NCI-H510A (cell line): ENCODE measurements at places on chromosomes 5 and 9.

DNA sequence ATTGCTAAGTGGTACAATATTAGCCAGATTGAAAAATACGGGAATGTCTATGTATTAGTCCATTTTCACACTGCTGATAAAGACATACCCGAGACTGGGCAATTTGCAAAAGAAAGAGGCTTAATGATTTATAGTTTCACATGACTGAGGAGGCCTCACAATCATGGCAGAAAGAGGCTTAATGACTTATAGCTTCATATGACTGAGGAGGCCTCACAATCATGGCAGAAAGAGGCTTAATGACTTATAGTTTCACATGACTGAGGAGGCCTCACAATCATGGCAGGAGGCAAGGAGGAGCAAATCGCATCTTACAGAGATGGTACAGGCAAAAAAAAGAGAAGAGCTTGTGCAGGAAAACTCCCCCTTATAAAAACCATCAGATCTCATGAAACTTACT lies 32.3 kb upstream of the OLFM1 start:
- no peak for DNase-seq

GRCh38 chr9:129278391-129279237 lies 100.6 kb upstream of the IER5L start:
- DNase-seq = peak; percentile 90

GRCh38 chr9:706606-707459 lies 134.7 kb upstream of the DMRT1 start:
- no peak for DNase-seq

DNA sequence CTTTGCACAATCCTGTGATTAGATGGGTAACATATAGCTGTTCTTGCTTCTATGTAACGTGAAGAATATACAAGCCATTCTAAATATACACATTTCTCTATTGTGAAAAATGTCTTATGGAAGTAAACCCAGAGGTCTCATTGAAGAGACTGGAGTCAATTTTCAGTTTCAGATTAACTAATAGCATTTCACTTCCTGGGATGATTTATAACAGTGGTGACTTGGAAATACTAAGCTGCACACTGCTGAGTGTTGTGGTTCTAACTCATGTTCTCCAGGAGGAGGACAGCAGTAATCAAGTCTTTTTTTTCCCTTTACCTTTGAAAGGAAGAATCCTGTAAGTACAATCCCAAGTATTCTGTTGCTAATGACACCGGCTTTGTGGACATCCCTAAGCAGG lies 3.3 kb downstream of the CTSL start:
- no peak for DNase-seq

GRCh38 chr9:96187151-96187555 lies 114.8 kb downstream of the HSD17B3 start:
- no peak for DNase-seq

DNA sequence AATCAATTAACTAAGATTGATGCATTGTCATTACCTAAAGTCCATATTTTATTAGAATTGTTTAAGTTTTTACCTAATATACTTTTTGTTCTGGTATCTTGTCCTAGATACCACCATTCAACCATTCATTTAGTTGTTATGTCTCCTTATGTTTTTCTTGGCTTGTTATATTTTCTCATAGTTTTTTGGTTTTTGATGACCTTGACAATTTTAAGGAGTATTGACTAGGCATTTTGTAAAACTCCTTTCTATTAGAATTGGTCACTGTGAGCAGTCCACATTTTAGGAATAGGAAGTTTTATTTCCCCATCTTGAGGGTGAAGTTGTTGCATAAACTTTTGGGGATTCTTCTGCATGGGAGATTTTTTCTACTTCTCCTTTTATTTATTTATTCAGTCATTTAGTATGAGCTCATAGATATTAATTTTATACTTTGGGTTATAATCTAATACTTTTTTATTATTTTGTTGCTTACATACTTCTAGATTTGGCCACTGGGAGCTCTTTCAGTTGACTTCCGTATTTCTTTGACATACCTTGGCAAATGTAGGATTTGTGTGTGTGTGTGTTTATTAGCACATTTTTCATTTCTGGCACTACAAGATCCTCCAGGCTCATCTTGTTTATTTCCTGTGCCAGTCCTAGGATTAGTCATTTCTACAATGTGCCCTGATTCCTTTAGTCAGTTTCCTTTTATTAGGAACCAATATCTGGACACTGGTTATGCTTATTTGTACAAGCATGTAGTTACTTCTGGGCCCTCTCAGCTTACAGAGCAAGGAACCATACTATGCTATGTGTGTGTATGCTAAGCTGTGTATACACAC lies 134.9 kb upstream of the CDKN2B start:
- DNase-seq = no peak

GRCh38 chr5:6819521-6819920 lies 106.3 kb downstream of the TENT4A start:
- no peak for DNase-seq

- no peak for DNase-seq
These were observed 488.4 kb downstream of the ENC1 start for GRCh38 chr5:74152136-74152535.

- DNase-seq = no peak
These were observed 3.5 kb upstream of the LRRTM2 start for GRCh38 chr5:138878437-138879235.

- no peak for DNase-seq
These were observed 11.6 kb upstream of the SUSD1 start for GRCh38 chr9:112186695-112187094.

DNA sequence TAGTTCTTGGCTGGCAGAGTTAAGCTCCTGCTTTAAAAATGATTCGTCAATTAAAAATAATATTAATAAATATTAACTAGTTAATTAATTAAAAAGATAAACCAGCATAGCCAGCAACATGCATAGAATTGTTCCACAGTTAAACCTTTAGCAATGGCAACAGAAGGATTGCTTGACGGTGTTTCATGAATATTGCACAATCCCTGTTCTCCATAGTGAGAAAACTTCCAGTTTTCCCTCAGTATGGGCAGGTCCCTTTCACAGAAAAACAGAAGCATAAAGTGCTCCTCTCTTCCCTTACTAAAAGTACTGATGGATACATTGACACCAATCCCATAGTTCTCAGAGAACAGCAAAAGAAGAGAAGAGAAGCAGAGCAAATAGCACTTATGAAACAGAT lies 71.4 kb upstream of the CAST start:
- no peak for DNase-seq

DNA sequence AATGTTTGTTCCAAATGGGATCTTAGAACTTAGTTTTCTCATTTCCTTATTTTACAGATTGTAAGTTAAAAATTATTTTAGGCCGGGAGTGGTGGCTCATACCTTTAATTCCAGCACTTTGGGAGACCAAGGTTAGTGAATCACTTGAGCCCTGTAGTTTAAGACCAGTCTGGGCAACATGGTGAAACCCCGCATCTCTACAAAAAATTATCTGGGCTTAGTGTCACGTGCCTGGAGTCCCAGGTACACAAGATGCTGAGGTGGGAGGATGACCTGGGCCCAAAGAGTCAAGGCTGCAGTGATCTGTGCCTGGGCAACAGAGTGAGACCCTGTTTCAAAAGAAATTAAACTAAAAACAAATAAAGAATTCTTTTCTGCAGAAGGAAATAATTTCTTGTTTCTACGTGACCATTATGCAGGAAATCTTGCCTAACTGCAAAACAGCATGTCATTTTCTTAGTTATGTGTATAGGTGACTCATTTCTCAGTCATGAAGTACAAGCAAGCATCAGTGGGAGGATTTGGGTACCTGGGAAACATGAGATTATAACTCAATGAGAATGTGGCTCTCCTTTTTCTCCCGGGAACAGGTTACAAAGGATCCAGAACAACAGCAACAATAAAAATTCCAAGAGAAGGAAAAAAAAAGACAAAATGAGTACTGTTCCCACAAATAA lies 375.1 kb upstream of the ST8SIA4 start:
- no peak for DNase-seq

- no peak for DNase-seq
These were observed 21.9 kb upstream of the TOR1B start for GRCh38 chr9:129781131-129781530.

DNA sequence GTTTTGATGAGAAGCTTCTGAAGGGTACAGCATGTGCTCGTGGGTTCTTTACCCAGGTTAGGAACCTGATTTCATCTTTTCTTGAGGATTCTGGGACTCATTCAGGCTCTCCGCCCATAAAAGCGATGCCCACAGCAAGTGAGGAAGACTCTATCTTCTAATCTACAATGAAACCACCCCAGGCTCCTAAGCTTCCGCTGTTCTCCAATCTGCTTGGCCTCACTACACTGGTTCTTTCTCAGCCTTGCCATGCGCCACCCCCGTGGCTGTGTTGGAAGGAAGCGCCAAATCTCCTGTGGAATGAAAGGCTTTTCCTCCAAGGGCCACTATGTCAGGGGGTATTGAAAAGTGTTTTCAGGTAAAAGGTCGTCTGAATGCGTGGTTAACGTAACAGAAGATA lies 135.6 kb downstream of the MYO10 start:
- no peak for DNase-seq

GRCh38 chr5:40914835-40915234 lies 5.5 kb downstream of the C7 start:
- no peak for DNase-seq

GRCh38 chr9:124595743-124596142 lies 88.5 kb upstream of the NR5A1 start:
- no peak for DNase-seq

DNA sequence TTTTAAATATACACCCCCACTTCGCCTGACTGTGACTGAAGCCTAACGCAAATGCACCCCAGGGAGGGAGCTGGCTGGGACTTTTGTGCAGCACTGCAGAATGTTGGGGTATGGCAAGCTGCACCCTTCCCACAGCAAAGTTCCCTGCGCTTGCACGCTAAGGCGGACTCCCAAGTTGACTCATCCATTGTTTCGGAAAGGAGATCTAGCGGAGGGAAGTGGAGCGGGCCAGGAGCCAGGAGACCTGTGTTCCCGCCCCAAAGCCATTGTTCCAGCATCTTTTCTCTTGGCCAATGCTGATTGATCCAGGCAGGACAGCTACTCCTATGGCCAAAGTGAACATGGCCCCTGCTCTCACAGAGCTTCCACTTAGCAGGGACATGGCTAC lies 202.9 kb downstream of the AOPEP start:
- DNase-seq = no peak

GRCh38 chr9:28981129-28981528 lies 1407.8 kb upstream of the C9orf72 start:
- DNase-seq = no peak

DNA sequence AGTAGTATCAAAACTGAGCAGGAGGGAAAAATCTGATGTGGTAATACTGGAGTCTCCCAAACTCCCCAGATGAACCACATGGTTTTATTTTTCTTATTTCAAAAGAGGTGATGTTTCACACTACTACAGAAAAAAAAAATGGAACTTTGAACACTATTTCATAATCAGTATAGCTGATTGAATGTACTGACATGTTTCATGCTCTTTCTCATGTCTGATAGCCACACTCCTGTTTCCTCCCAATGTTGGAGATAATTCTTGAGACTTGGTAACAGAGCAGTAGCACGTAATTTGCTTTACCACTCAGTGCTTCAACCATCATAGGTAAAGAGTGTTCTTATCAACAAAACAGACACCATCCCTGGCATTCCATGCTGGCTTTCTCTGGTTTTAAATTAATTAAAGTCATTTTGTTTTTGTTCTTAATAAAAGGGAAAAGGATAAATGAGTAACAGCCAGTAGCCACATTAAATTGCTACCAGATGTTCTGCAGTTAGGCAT lies 85.2 kb downstream of the MUSK start:
- no peak for DNase-seq

- no peak for DNase-seq
These were observed 163.6 kb upstream of the TARS1 start for GRCh38 chr5:33277061-33277650.

- DNase-seq = no peak
These were observed 6.7 kb downstream of the GNG10 start for GRCh38 chr9:111668026-111668573.

DNA sequence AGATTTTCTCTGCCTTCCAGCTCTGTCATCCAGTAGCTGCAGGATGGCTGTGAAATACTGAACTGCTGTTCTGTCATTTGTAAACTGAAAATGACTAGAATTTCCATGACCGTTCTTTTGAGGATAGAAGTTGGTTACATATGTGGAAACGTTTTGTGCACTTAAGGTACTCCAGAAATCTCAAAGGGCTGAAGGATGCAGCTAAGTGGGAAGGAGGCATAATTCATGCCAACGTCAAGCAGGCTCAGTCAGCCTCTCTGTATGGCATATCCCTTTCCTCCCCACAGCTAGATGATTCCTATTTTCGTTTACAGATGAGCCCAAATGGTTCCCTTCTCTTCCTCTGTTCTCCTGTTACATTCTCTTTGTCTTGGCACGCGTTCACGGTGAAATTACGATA lies 257.6 kb downstream of the FBXL7 start:
- DNase-seq = no peak

- DNase-seq = no peak
These were observed 825.0 kb downstream of the TLR4 start for GRCh38 chr9:118529210-118529609.

GRCh38 chr9:32957358-32957757 lies 44.1 kb downstream of the APTX start:
- no peak for DNase-seq

GRCh38 chr9:126953041-126953809 lies 38.6 kb downstream of the RALGPS1 start:
- DNase-seq = no peak

DNA sequence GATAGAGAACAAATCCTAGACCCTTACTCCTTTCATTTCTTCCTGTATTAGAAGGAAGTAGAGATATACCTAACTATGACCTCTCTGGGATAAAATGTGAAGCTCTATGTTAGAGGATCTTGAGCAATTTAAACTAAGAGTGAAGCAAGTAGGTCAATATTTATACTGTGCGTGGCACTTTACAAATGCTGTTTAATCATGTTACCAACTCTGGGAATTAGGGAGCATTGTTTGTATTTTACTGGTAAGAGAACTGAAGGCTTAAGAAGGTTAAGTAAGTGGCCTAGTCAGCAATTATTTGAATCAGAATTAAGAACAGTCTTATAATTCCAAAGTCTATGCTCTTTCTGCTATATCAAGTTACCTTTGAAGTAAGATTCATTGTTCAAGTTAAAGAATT lies 12.0 kb downstream of the TNC start:
- no peak for DNase-seq

DNA sequence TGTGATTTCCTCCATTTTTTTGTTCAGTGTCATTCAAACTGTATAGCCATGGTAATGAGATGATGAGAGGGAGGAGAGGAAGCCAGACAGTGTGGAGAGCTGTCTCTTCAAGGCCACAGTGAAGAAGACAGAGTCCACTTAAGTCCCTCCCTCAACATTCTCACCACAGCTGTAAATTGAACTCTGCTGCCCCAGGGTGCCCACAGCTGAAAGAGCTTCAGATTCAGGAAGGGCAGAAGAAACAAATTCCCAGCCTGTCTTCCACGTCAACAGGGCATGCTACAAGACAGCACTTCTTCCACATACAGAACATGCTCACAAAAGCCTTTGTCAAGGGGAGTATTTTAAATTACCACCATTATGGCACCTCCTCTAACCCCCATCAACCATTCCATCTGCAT lies 100.4 kb downstream of the KLHL3 start:
- no peak for DNase-seq

GRCh38 chr5:92574023-92574422 lies 1007.0 kb downstream of the NR2F1-AS1 start:
- no peak for DNase-seq

GRCh38 chr9:93139365-93140182 lies 5.5 kb upstream of the NINJ1 start:
- DNase-seq = no peak

GRCh38 chr9:78214492-78214891 lies 21.4 kb upstream of the CEP78 start:
- no peak for DNase-seq

- DNase-seq = no peak
These were observed 50.8 kb downstream of the GABBR2 start for GRCh38 chr9:98657897-98658296.
